ENCODE measurements at places on chromosomes 2 and 18.

DNA sequence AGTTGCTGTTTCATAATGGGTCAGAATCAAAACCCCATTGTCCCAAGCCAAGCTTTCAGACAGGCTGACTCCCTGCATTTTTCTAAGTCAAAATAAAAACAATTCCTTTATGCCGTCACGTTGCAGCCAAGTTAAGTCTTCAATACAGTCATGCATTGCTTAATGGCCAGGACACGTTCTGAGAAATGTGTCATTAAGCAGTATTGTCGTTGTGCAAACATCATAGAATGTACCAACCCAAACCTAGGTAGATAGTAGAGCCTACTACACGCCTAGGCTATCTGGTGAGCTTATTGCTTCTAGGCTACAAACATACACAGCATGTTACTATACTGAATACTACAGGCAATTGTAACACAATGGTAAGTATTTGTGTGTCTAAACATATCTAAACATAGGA lies 160.4 kb upstream of the FOSL2 start:
- no peak for DNase-seq

DNA sequence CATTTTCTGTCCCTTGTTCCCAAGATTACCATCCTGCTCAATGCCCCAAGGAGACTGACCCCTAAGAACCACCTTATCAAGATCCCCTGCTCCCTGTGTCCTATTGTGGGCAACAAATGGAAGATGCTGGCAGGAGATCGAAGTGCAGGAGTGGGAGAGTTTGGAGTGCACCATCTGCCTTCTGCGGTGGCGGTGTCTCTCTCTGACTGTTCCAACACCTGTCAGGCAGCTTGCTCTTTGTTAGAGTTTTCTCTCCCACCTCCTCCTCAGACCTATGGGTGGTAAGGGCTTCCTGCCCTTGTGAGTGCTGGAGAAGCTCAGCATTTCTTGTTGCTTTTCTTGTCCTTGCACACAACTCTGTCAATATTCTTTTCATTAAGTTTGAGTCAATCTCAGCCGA lies 64.1 kb upstream of the SPHKAP start:
- no peak for DNase-seq

- DNase-seq: no peak
Observed at GRCh38 chr2:147647816-147648215, 197.0 kb upstream of the ACVR2A start.

GRCh38 chr2:56202381-56203121 lies 18.8 kb downstream of the CCDC85A start:
- DNase-seq: no peak

GRCh38 chr18:13019301-13019700 lies 28.1 kb downstream of the CEP192 start:
- no peak for DNase-seq

- DNase-seq: no peak
Observed at GRCh38 chr2:37982147-37982582, 57.1 kb downstream of the RMDN2 start.

DNA sequence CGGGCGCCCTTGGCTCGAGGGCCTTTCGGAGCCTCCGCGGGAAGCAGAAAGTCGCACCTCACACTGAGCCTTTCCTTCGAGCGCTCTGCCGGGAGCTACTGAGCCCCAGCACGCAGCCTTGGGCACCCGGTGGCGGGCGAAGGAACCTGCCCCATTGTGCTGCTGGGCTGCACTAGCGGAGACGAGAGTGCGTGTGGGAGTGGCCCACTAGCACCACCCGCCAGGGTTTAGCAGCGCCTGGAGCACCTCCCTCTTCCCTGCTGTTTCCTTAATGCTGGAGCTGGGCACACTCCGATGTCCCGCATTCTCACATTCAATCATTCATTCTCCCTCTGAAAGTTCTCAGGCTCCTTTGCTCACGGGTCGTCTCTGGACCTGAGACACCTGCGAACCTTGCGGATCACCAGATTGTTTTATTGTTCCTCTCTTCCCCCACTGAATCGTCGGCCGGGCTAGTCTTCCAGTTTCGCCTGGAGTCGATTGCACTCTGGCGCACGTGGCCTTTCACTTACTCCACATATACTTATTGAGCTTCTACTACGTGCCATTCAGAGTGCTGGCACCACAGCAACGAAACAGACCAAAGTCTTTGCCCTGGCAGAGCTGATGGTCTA lies 8.5 kb upstream of the PAX3 start:
- no peak for DNase-seq

DNA sequence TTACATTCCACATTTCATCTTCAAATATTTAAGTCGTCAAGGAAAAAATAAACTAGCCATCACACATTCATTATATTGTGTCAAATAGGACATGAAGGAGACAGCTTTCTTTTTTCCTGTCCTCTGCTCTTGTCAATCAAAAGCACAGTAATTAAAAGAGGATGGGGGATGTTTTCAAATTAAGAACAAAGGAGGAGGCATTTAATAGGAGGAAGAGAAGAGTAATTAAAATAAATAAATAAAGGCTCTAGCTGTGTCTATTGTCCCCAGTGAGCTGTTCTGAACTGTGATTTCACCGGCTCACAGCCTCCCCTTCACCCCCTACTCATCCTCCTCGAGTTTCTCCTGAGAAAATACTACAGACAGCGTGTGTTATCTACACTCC lies 1377.1 kb upstream of the PIK3C3 start:
- no peak for DNase-seq

- DNase-seq: no peak
Observed at GRCh38 chr18:63909870-63910269, 2.1 kb downstream of the SERPINB10 start.

DNA sequence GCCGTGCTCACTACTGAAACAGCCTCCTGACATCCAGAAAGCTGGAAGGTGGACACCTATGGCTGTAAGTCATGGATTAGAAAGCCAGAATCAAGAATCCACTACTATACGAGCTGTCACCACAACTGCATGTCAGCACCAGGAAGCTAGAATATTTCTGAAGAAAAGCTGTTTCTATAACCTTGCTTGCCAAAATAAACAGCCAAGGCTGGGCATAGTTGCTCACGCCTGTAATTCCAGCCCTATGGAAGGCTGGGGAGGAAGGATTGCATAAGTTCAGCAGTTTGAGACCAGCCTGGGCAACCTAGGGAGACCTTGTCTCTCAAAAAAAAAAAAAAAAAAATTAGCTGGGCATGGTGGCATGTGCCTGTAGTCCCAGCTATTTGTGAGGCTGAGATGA lies 96.3 kb upstream of the GAREM1 start:
- DNase-seq: no peak

GRCh38 chr2:194383401-194383800 lies 1273.6 kb upstream of the SLC39A10 start:
- no peak for DNase-seq

DNA sequence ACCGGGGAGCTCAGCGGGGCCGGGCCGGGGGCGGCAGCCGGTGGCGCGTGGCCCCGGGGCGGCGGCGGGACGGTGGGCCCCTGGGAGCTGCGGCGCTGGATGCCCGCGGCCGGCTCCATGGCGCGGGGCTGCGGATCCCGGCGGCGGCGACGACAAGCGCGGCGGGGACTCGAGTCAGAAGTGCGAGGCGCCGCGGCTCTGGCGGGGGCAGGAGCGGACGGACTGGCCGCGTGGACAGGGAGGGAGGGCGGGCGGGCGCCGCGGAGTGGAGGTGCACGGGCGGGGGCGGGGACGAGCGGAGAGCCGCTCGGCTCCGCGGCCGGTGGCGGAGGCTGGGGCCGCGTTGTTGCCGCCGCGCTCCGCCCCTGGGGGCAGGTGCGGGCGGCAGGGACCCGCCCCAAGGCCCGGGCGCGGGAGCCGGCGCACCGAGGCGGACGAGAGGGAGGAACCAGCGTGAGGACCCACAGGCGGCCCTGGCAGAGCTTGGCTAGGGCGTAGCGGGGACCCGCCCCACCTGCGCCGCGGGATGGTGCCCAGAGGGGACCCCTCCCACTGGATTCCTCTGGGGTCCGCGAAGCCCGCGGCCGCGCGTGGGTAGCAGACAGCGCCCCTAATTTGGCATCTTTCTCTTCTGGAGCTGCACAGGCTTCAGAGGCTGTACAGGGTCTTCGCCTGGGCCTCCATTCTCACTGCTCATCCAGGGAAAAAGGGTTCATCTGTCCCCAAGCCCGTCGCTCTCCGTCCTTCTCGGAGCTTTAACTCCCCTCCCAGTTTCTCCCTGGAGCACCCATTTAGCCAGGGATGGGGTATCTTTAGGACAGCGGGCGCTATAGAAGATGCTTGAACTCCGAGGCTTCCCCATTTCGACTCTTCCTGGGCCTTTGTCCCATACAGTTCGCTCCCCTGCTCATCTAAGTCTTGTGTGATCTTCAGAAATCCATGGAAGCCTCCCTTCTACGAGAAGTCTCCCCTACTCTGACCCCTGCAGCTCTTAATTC lies at the start of gene TMEM163:
TMEM163 (minus strand) TSS at position 184 of the 998 bp plus-strand sequence.
- DNase-seq: no peak

GRCh38 chr2:165456027-165456426 lies 13.5 kb upstream of the CSRNP3 start:
- no peak for DNase-seq

DNA sequence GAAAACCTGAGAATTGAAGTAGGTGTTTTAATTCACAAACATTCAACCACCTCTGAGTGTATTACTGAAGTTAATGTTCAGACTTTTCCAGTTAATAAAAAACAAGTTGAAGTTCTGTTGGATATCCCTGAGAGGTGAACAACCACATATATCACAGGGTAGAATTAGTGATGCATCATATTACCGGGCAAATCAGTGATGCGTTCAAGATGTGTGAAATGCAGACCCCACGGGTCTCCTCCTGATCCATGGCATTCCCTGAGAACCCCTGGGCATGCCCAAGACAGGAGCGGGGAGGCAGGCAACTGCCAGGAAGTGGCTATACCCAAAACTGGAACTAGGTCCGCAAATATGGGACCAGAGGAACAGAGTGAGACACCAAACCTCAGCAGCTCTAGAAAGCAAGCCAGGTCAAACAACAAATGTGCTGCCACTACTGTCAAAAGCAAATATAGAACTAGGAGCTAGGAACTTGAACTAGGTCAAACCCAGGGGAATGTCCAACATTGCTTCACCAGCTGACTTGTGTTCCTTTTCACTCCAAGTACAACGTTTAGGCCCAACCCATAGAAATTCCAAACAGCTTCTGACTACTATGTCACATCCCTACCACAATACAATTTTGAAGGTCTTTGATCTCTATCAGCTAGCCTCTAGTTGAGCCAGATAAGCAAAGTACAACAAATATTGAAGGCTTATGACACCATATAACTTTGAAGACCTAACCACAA lies 20.2 kb downstream of the PSTPIP2 start:
- no peak for DNase-seq

- no peak for DNase-seq
Observed at GRCh38 chr18:22551536-22552151, 133.9 kb upstream of the CTAGE1 start.

- no peak for DNase-seq
Observed at GRCh38 chr2:215724146-215724545, 288.3 kb upstream of the FN1 start.

DNA sequence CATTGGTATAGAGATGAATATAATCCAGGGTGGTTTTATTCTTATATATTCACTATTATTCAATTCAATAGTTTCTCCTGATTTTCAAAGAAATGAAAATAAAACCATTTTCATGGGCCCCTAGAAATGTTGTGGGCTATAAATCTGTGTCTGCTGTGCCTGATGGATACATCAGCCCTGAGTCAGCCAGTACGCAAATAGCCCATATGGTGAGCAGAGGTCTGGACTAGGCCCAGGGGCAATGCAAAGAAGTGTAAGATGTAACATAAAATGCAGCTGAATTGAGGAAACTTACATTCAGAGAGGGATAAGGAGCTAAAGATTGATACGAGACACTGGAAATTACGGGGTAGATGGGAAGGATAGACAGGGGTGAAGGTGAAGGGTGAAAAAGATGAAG lies 122.5 kb downstream of the MAIP1 start:
- no peak for DNase-seq

- no peak for DNase-seq
Observed at GRCh38 chr2:168119515-168120141, 127.8 kb downstream of the STK39 start.

DNA sequence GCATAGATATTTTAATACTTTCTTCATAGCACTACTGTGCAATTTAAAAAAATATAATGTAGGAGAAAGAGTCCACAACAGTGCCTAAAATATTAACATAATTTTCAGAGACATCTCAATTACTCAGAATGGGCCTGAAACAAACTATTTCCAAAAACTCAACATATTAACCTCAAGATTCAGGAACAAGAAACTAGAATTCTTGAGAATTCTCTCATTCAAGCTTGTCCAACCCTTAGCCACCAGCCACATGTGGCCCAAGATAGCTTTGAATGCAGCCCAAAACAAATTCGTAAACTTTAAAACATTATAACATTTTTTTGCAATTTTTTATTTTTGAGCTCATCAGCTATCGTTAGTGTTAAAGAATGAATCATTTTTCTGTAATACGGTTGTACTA lies 35.2 kb downstream of the LNPK start:
- no peak for DNase-seq

DNA sequence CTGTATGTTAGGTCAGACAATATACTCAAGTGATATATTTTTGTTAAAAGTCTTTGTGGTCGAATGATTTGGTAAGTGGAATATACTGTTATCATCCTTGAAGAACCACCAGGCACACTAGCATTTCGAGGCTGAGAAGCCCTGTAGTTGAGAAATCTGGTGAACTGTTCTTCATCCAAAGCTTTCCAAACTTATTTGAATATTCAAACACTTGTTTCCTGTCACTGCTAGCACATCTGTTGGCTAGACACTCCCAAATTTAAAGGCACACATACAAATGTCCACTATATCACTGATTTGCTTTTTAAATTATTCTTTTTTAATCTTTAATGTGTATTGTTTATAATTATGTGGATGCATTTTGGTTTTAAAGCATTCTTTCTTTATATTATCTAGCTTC lies 241.9 kb upstream of the CNTNAP5 start:
- no peak for DNase-seq

DNA sequence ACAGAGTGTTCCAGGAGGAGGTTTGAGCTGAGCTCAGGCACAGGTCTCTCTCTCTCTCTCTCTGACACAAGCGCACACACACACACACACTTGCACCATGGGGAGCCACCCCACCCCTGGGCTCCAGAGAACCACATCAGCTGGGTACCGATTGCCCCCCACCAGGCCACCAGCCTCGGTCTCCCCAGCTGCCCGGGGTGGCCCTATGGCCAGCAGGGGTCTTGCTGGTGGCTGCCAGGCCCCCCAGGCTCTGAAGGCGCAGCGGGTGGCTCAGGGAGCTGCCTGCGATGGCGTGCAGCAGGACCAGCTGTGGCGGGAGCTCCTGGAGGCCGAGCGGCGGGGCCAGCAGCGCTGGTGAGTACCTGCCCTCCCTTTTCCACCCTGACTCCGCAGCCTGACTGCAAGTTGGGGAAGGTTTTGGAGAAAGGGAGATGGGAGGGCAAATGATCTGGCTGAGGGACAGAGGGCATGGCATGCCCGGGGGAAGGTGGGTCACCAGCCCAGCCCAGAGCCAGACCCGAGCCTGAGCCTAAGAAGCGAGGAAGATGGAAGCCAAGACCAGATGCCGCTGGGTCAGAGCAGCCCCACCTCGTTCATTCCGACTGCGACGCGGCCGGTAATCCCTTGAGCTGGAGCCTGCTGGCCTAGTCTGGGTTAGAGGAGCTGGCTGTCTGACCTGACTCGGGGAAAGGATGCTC lies 21.9 kb upstream of the SLC66A3 start:
- no peak for DNase-seq

GRCh38 chr2:19801367-19802080 lies 100.3 kb downstream of the TTC32 start:
- no peak for DNase-seq
